Activated CD4-positive, alpha-beta T cell treated with anti-CD3 and anti-CD28 coated beads for 24 hours (primary cell): ENCODE measurements at places on chromosomes 3 and 15.

- no peak for DNase-seq
These were observed 965.3 kb downstream of the ROBO1 start for GRCh38 chr3:78802562-78802930.

DNA sequence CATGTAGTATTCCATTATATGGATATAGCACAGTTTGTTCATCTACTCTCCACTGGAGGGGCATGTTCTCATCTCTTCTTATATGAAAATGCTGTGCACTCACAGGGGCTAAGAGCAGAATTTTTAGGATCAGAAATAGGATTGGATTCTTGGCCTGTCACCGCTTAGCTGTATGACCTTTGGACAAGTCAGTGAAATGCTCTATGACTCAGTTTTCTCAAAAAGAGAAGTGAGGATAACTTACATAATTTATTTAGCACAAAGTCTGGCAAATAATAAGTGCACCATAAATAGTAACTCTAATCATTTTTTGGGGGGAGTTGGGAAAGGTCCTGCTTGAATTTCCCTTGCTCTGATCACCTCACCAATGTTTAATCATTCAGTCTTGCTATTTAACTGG is 103.7 kb upstream of the LRIG1 start:
- DNase-seq, result no peak

DNA sequence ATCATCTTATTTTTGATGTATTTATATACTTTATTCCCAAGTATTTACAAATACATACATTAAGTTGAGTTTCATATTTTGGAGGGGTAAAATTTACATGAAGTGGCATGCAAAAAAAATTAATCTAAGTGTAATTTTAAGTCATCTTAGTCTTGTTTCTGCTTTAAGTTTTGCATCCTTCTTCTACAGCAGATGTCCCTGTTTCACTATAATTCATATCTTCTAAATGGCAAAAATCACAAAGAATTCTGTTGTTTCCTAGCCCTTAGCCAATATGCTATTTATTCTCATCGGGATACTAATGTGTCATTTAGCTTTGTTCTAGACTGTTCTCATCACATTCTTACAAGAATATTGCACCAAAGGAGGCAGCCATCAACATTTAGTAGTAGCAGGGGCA is 831.9 kb downstream of the GBE1 start:
- no peak for DNase-seq

GRCh38 chr3:139557041-139557440 is 17.5 kb upstream of the RBP1 start:
- DNase-seq, result no peak

GRCh38 chr3:108117241-108117775 is 26.5 kb upstream of the CD47 start:
- no peak for DNase-seq

DNA sequence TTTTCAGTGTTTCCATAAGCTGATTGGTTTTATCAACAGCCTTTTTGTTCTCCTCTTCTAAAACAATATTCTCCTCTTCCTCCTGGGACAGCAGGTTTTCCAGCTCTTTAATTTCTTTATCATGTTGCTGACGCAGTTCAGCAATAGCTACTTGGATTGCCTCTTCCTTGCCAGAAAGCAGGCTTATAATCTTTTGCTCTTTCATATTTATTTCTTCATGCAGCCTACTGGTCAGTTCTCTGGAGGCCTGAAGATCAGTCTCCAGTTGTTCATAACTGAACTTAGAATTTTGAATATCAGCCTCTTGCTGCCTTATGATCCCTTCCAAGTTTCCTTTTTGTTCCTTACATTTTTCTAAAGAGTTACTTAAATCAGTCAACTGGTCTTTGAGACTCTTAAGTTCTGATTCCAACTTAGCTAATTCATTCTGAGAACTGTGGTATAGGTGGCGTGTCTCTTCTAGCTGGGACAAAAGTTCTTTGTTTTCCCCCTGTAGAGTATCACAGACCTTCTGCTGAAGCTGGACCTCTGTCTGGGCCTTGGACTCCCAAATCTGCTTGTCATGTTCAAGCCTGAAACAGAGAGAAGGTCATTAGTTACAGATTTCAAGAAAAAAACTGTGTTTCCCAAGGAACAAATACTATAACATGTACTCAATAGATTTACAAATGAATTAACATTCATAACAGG is 31.5 kb upstream of the HCLS1 start:
- no peak for DNase-seq

- no peak for DNase-seq
These were observed 75.1 kb downstream of the FAM174B start for GRCh38 chr15:92580521-92580920.

DNA sequence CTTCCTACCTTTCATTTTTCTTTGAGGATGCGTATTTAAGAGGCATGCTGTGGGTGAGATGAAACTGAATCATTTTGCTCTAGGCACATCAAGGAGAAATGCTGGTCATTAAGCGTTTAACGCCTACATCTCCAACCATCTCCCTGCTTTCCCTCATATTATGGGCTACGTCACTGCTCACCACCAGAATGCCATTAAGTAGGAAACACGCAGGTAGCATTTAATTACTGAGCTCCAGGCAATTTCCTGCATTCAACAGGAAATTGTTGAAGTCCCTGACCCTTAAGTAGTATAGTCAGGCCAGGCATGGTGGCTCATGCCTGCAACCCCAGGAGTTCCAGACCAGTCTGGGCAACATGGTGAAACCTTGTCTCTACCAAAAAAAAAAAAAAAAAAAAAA is 66.1 kb downstream of the CHSY1 start:
- no peak for DNase-seq
